HFF-Myc (cell line): ENCODE measurements at places on chromosomes 1 and 21.

DNA sequence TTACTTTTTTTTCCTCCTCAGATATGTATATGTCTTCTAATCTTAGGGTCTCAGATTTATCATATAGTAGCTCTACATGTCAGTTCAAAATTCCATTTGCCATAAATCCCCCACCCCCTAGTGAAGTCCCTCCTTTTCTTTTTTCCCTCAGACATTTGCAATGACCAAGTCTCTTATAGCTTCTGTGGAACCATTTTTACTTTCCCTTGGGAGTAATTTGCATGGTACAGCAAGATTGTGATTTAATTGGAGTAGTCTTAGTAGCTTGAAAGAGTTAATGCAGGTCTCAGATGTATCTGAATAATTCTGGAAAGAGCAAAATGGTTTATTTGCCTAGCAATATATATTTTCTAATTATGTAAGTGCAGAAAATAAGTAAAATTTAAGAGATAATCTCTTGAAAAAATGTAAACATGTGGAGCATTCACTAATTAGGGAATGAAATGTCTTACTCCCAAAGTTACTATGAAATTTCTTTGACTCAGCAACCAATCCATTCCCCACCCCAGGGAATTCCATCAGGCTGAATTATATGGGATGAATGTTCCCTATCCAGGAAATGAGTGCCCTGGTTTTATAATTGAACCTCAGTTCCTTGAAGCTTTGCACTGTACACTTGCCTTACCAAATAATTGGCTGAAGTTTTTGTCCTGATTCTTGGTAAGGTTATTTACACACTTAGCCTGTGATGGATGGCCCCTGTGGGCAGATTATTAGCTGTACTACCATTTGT, 267.0 kb downstream of the DNM3 start:
- DNase-seq = no peak

- no peak for DNase-seq
These were observed 34.3 kb upstream of the PPP1R15B start for GRCh38 chr1:204445860-204446412.

- no peak for DNase-seq
These were observed 49.1 kb upstream of the RIPK4 start for GRCh38 chr21:41815652-41816582.

DNA sequence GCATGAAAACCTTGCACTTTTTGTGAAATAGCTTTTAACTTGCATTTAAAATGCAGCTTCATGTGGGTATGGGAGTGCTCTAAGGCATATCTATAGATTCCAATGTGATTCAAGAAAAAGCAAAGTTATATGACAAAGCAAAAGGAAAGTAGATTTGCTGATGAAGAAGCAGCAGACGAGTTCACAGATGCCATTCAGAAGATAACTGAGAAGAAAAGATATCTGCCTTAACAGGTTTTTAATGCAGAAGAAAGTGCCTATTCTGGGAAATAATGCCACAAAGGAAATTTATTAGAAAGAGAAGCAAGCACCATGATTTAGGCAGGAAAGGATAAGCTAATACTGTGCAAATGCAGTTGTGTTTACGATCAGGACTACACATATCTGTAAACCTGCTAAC, 68.1 kb downstream of the PHTF1 start:
- no peak for DNase-seq

- DNase-seq = no peak
These were observed 12.9 kb downstream of the PLEKHM2 start for GRCh38 chr1:15696956-15697521.

GRCh38 chr21:35390013-35390776, 341.1 kb upstream of the RUNX1 start:
- no peak for DNase-seq

GRCh38 chr1:67827688-67828087, 5.6 kb downstream of the GNG12 start:
- DNase-seq = no peak

DNA sequence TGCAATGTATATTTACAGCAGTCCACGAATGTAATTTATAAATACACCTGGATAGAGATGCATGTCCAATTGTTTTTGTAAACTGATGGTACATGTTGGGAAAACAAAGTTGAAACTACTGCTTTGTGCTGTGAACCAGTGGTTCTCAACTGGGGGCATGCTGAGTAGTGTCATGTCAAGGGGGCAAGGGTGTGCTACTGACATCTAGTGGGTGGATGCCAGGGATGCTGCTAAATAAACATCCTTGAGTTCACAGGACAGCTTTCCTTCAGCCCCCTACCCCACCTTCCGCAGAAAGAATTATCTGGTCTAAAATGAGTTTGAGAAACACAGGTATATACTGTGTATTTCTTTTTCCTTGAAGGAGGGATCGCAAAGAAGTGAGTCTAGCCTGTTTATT, 95.9 kb downstream of the RASAL2 start:
- peak; percentile 5 for DNase-seq

DNA sequence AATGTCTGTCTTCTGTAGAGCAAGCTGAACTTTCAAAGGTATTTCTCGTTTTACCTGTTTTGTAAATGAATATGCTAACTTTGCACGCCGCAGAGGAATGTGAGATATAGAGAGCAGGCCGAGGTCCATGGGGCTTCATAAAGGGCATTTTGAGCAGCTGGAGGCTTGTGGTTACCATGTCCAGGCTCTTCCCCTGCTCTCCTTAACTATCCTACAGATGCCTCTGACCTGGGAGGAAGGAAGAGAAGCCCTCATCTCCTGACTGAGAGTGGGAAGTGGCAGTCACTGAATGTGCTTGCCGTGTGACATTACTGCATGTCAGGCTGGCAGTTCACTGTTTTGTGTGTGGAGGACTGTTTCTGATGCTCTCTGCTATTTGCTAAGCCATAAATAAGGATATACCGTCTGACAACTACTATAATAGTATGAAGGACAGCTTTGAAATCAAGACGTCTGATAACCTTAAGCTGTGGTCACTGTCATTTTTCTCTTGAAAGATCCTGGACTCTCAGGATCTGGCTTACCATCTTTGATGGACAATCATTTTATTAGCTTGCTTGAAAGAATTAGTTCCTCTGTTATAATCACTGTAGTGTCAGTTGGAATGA, 92.2 kb downstream of the DYRK1A start:
- no peak for DNase-seq

DNA sequence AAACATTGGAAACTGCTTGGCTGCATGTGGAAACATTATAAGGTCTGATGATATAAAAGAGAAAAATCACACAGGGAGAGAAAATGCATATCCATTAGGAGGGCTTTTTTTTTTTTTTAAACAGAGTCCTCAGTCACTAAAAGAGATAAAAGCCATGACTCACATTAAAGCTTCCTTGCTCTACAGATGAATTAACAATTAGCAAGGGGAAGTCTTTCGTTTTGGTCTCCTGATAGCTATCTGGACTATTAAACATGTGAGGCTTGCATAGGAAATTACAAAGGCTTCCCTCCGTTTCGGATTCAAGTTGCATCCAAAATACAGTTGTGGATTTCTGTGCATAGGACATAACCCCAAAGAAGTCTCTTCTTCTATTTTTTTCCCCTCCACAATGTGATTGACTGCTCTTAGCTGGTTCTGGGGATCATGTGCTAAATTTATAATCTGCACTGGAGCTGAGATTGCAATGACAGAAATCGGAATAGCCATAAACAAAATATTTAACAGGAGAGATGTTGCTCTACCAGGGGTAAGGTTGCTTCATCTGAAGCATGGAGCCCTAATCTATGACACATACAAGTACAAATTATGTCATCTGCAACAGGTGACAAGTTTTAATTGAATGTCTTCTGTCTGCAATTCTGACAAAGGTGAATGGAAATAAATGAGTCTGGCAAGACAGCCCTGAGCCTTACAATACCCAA, 146.8 kb downstream of the ESRRG start:
- DNase-seq = no peak

DNA sequence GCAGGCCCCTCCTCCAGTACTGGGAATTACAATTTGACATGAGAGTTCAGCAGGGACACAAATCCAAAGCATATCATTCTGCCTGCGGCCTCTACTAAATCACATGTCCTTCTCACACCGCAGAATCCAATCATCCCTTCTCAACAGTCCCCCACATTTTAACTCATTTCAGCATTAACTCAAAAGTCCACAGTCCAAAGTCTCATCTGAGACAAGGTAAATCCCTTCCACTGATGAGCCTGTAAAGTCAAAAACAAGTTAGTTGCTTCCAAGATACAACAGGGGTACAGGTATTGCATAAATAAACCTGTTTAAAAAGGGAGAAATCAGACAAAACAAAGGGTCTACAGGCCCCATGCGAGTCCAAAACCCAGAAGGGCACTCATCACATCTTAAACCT, 64.0 kb downstream of the EBNA1BP2 start:
- DNase-seq = no peak

- DNase-seq = no peak
These were observed 68.6 kb downstream of the NTMT2 start for GRCh38 chr1:170214117-170215032.

DNA sequence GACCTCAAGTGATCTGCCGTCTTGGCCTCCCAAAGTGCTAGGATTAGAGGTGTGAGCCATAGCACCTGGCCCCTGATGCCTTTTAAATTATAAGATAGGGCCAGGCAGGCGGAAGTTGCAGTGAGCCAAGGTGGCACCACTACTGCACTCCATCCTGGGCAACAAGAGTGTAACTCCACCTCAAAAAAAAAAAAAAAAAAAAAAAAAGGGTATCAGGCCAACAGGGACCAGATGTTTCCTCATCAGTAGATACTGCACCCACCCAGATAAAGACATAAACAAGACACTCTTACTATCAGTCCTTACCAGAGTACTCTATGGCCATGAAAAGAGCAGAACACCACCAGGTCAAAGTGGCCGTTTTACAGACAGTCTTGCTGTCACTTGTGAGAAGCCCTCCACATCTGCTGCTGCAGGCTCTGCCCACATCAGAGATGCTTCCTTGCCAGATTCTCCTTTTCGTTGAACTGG, 3.3 kb downstream of the C21orf58 start:
- no peak for DNase-seq

DNA sequence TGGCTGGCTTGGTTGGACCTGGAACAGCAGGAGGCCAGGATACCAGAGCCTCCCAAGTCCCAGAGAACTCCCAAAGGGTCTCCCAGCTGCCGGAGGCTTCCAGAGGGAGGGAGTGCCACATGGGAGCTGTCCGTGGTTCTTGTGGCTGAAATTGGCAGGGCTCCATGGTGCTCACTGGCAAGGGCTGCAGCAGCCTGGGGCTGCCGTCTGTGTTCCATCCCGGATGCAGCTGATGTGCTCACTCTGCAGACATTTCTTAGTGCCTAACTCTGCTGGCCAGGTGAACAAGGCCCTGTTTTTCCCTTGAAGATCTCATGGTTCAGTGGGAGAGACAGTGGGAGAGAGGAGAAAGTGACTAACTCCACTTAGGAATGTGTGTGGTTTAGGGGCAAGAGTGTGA, 261.1 kb downstream of the CAMTA1 start:
- DNase-seq = peak; percentile 51

- no peak for DNase-seq
These were observed 14.1 kb downstream of the MYOCOS start for GRCh38 chr1:171636141-171636540.

DNA sequence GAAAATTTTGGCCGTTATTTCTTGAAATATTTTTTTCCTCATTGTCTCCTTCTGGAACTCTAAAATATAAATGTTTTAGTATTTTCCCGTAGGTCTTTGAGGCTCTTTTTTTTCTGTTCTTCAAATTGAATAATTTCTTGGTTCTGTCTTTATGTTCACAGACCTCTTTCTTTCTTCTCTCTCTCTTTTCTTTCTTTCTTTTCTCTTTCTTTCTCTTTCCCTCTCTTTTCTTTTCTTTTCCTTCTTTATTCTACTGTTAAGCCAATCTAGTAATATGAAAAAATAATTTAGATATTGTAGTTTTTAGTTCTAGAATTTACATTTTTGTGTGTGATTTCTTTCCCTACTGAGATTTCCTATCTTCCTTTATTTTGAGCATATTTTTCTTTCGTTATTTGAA, 30.1 kb downstream of the CLIC4 start:
- no peak for DNase-seq

- DNase-seq = no peak
These were observed 261.4 kb upstream of the USP24 start for GRCh38 chr1:55476445-55477015.

DNA sequence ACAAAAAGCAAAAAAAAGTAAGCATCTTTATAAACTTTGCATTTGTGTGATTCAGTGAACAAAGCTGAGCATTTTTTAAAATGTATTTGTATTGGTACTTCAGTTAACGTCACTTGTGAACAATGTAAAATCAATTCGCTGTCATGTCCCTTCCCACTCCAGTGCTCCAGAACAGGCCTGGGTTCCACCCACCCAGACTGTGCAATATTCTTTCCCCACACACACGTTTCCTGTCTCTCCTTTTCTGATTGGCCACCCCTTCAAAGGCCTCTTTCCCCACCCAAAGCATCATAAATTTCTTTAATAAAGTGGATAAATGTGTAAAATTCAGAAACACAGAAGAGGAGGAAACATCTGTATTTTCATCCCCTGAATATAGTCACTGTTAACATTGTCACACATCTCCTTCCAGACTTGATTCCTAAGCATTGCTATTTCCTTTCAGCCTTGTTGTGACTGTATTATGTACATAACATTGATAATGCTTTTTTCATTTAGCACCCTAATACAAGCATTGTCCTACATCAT, 12.0 kb downstream of the CLEC20A start:
- no peak for DNase-seq

DNA sequence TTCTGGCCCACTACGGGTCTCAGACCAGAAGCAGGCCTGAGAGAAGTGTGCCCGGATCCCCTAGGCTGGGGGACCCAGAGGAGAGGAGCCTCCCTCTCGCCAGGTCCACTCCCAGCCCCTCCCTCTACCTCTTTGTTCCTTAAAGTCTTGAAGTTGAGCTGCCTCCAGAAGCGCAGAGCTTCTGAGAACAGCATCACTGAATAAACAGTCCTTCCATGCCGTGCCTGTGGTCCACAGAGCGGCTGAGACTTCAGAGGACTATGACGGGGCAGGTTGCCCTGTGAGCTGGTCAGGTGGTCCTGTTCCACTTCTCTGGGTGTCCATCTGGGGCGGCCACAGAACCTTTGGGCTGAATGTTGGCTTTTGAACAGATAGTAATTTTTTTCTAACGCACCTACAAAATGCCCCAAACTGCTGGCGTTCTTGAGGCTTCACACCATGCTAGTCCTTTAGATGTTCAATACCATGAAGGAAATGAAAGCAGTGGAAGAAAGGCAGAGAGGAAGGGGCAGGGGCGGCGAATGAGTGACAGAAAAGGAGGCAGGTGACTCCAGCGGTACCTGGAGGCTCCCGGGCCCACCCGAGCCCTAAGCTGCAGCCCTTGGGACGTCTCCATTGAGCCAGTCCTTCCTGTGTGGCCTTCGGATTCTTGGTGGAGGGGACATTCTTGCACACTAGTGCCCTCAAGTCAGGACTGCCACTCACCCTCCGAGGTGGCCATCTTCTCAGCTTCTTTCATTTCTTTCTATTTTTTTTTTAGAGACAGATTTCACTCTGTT, 239.3 kb upstream of the VAMP3 start:
- DNase-seq = no peak

- DNase-seq = no peak
These were observed 21.1 kb downstream of the HUNK start for GRCh38 chr21:31893851-31894415.

GRCh38 chr1:24805534-24806301, 60.5 kb downstream of the CLIC4 start:
- peak; percentile 45 for DNase-seq

GRCh38 chr1:205279986-205280385, 41.6 kb downstream of the NUAK2 start:
- DNase-seq = no peak
